Transverse colon (tissue), 4 donors: ENCODE measurements at places on chromosomes 3 and 15.

DNA sequence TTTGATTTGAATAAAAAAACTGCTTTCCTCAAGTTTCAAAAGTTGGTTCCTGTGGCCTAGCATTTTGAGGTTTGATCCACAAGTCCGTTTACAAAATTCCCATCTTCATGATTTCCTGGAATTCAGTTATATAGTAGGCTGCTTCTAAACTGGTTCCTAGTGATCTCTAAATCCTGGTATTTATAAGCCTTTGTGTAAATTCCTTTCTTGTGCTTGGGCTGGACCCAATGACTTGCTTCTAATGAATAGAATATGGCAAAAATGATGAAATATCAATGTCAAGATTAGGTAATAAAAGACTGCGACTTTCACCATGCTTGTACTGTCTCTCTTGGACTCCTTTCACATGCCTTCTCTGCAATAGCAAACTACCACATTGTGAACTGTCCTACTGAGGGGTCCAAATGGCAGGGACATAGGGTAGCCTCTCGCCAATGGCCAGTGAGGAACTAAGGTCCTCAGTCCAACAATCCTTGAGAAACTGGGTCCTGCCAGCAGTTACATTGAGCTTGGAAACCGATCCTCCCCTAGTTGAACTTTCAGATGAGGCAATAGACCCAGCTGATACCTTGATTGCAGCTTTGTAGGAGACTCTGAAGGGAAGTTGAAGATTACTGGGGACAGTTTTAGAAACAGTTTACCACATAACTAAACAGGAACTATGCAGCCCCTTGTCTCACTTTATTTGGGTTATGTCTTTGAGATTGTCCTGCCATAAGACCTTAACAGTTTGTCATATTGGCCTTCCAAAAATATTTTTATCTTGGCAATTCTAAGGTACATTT lies 303.9 kb upstream of the TBC1D5 start:
- H3K4me1 ChIP-seq = no peaks in the 10 kb centered on the region
- H3K36me3 ChIP-seq = no peaks in the 10 kb centered on the region
- no peak for DNase-seq
- no peak overlapping the region for H3K27ac ChIP-seq
- no peak overlapping the region for H3K4me3 ChIP-seq

DNA sequence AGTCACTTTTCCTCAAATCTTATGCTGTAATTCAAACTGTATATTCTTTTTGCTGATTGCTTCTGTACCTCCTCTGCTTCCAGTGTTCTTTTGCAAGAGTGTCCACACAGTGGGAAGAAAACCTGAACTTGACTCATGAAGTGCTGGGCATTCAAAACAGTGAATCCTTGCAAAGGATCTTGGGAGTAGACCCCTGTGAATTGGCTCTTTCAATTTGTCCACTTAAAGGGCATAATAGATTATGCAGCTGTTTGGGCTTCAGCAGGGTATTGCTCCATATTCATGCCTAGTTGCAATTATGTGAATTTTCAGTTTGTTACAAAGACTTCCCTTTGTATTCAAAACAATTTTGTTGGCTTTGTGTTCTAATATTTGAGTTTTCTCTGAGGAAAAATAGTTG lies 11.4 kb downstream of the ZFAND6 start:
- H3K4me1 ChIP-seq = peaks cover 57% of the 10 kb centered on the region
- no peaks in the 10 kb centered on the region for H3K36me3 ChIP-seq

GRCh38 chr3:17954801-17955200 lies 212.4 kb upstream of the TBC1D5 start:
- H3K36me3 ChIP-seq = no peaks in the 10 kb centered on the region
- no peaks in the 10 kb centered on the region for H3K27me3 ChIP-seq
- H3K27ac ChIP-seq = no peak overlapping the region
- H3K4me3 ChIP-seq = no peak overlapping the region
- DNase-seq = no peak

- H3K4me3 ChIP-seq = no peak overlapping the region
- H3K4me1 ChIP-seq = no peaks in the 10 kb centered on the region
- no peaks in the 10 kb centered on the region for H3K36me3 ChIP-seq
- no peaks in the 10 kb centered on the region for H3K27me3 ChIP-seq
Observed at GRCh38 chr15:27977696-27978095, 121.4 kb downstream of the OCA2 start.

GRCh38 chr3:126903521-126903920 lies 79.4 kb upstream of the PLXNA1 start:
- no peak overlapping the region for H3K4me3 ChIP-seq
- peak; percentile 61 for DNase-seq
- H3K36me3 ChIP-seq = no peaks in the 10 kb centered on the region
- H3K27ac ChIP-seq = no peak overlapping the region

- H3K4me1 ChIP-seq = peaks cover 28% of the 10 kb centered on the region
- DNase-seq = no peak
- no peaks in the 10 kb centered on the region for H3K36me3 ChIP-seq
- H3K27me3 ChIP-seq = no peaks in the 10 kb centered on the region
Observed at GRCh38 chr15:42490291-42490670, 660 bp downstream of the ZNF106 start.

GRCh38 chr3:4426782-4427344 lies 40.2 kb downstream of the SUMF1 start:
- DNase-seq = no peak
- H3K27me3 ChIP-seq = no peaks in the 10 kb centered on the region
- no peak overlapping the region for H3K4me3 ChIP-seq
- no peak overlapping the region for H3K27ac ChIP-seq
- H3K4me1 ChIP-seq = no peaks in the 10 kb centered on the region

DNA sequence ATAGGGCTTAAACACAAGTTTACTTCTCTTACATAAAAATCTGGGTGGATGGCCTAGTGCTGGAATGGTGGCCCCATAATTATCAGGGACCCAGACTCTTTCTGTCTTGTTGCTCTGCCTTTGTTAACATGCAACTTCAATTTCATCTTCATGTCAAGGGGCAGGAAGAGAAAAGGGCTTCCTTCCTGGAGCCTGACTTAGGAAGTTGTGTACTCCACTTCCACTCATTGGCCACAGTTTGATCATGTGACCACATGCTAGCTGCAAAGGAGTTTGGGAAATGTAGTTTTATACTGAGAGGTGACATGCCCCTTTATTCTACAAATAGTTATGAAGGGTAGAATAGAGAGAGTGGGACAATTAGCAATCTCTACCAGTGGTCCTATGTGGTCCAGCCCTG lies 39.3 kb downstream of the RHCG start:
- H3K4me3 ChIP-seq = no peak overlapping the region
- H3K4me1 ChIP-seq = no peaks in the 10 kb centered on the region
- H3K27ac ChIP-seq = no peak overlapping the region
- no peaks in the 10 kb centered on the region for H3K36me3 ChIP-seq
- no peaks in the 10 kb centered on the region for H3K27me3 ChIP-seq

- no peaks in the 10 kb centered on the region for H3K36me3 ChIP-seq
- no peaks in the 10 kb centered on the region for H3K27me3 ChIP-seq
- peaks cover 55% of the 10 kb centered on the region for H3K4me1 ChIP-seq
- DNase-seq = no peak
- peak overlapping the region; percentile 99 for H3K27ac ChIP-seq
Observed at GRCh38 chr3:4987538-4988296, 8.5 kb downstream of the BHLHE40 start.

DNA sequence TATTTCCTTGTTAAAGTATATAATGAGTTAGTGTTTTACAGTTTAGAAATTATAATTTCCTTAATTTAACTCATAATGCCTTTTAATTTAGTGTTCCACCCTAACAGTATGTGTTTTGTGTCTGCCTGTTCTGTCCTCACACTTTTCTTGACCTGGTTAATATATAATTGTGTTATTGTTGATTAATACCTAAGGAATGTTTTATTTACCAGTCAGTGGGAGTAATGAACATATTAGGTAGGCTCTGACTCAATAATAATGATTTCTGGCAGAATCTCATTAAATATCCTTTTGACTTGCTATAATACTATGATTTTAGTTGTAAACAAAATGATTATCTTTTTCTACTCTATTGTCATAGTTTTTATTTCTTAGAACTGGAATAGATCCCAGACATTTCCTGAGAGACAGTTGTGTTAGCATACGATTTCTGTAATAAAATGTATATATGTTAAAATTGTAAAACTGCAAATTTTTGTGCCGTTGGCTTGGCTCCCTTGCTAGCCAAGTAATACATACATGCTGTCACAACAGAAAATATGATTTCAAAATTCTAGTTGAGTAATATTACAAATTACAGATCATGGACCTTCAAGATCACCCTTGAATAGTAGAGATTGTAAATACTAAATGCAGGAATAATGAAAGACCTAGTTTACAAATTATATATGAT lies 51.9 kb downstream of the RASA2 start:
- H3K36me3 ChIP-seq = peaks cover 3% of the 10 kb centered on the region
- H3K4me3 ChIP-seq = no peak overlapping the region
- DNase-seq = no peak
- H3K27ac ChIP-seq = no peak overlapping the region
- H3K4me1 ChIP-seq = no peaks in the 10 kb centered on the region
- H3K27me3 ChIP-seq = no peaks in the 10 kb centered on the region
